ENCODE measurements at places on chromosomes 11 and 22.

- DNase-seq, result no peak
These were observed 21.8 kb downstream of the MICAL2 start for GRCh38 chr11:12131943-12132789.

DNA sequence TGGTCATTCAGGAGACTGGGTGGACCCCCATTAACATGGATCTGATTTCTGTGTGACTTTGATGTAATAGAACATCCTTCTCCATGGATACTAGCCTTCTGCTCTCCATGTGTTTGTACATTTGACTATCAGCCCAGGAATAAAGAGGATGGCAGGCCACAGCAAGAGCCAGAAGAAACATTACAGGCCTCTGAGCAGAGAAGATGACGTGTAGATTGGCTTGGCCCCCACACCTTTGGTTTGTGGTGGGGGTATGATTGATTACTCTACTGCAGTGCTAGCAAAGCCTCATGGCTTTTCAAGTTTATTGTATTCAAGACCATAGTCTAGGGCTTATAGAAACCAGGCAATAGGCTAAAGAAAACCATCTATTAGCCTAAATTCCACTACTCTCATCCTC, 77.0 kb downstream of the GRAMD1B start:
- no peak for DNase-seq

DNA sequence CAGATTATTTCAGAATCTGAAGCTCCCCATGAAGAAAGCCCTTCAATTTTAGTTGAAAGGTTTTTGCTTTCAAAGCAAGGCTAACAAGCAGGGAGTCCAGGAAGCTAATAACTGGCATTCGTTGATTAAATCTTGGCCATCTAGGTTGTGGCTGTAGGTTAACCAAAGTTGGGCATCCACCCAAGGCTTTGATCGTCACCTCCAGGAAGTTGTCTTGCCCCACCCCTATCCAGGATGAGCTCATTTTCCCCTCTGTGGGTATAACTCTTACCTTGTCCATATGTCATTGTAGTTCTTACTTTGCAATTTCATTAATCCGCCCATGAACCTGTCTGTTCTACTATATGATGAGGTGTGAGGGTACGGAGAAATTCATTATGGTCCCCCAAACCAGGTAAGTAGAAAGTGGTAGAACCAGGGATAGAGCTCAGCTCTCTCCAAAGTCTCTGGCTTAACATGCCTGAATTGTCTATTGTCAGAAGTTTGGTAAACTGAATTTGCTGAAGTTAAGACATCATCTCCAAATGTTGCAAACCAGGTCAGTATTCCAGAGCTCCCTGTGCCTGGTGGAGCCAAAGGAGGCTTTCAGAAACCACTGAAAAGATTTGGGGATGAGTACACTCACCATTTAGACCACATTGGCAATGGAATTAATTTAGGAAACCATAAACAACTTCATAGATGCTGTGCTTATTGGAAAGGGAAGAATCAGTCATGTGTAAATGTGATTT, 97.1 kb downstream of the CD44 start:
- DNase-seq, result no peak

- DNase-seq, result no peak
These were observed 20.8 kb upstream of the CLNS1A start for GRCh38 chr11:77658213-77659013.

GRCh38 chr22:33573479-33573878, 346.8 kb downstream of the LARGE1 start:
- no peak for DNase-seq

DNA sequence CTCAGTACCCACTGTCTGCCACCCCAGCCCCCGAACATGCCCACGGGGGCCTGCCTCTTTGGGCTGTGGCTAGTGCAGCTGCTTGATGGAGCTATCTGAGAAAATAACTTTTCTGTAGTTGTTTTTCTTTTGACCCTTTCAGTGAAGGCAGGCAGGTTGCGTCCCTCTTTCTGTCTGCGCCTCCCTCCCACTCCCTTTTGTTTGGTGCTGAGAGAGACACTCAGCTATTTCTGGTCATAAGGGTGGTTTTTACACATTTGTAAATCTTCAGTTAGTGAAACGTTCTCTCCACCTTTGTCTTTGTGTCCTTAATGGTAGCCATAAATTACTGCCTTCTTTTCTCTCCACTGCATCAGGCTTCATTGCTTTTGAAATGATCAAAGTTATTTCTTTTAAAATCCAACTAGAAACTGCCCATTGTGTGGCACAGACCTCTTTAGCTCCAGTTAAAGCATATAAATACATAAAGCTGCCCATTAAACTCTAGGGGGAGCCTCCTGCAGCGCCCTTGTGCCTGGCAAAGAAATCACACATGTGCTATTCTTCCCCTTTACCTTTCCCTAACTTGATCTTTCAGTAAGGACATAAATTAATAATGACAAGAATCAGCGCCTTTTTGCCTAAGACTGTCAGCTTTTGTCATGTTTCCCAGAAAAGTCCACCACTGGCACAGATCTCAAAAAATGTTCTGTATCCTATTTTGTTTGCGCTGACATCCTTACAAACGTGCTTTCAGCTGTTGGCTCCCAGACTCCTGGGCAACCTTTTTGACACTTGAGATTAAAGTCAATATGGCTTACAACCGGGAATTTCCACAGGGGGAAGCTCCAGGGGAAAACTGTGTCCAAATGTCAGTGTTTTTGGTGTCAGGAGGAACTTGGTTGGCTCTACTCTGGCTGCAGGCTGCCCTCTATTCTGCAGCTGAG, 1.7 kb upstream of the SCUBE2 start:
- no peak for DNase-seq

DNA sequence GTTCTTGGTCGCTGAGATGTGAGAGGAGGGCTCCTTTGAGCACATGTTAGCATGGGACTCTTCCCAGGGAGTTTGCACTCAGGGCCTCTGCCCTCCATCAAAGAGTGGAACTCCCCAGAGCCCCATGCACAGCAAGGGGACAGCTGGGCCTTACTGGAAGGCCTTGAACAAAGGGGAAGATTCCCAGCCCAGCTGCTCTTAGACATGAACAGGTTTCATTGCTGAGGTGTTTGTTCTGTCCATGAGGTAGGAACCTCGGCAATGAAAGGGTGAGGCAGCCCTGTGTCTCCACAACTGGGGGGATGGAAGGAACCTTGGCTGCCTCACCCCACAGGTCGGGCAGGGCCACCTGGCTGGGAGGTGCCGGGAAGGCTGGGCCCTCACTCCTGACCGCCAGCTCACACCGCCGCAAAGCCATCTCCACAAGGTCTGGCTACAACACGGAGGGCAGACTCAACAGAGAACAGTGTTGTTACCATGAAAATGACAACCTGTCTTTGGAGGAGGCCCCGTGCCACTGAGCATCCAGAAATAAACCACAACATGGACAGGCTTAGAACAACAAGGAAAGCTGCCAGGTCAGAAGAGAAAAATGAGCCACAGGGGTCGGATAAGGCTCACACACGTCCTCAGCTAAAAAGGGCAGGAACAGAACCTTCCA, 3.2 kb downstream of the DERL3 start:
- no peak for DNase-seq

GRCh38 chr11:132520199-132520598, 1012.1 kb downstream of the OPCML start:
- DNase-seq, result no peak

Measured in cerebellar nuclear complex (tissue), 1 donor.